ENCODE measurements at places on chromosomes 11 and 22. TPM values are rescaled to one million over a fixed set of nuclear protein-coding genes. Genes with fewer than 3 reads are reported as not detected.

Gene ISX
- not detected for polyA plus RNA-seq

Gene KCNJ11
- polyA plus RNA-seq = 1.7 TPM

Gene RHOG
- 37.1 TPM for polyA plus RNA-seq

Gene OR4D5
- polyA plus RNA-seq = not detected

GRCh38 chr11:67158221-67158620, 39.2 kb downstream of the KDM2A start:
- no peak for DNase-seq

DNA sequence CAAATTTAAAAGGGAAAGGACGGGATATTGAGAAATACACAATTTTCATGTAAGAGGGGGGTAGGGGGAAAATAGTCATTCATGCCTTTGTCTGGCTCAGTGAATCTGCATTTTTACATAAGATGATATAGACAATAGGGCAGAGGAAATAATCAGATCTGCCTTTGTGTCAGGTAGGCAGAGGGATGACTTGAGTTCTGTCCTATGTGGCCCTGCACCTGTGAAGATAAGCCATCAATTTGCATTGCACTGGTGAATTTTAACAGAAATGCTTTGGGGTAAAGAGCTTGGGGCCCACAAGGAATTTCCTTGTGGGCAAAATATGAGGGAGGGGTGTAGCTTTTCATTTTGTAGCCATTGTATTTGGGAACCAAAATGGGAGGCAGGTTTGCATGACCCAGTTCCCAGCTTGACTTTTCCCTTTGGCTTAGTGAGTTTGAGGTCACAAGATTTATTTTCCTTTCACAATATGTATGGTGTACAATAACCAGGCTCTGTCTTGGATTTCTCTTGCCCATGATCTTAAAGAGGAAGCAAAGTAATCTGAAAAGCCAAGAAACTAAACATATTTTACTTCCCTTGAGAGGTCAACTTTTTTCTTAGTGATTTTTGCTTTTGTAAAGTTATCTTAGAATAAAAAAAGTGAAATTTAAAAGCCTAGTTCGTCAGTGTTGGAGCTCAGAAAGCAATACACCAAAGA, 77.7 kb upstream of the SORL1 start:
- DNase-seq = no peak

DNA sequence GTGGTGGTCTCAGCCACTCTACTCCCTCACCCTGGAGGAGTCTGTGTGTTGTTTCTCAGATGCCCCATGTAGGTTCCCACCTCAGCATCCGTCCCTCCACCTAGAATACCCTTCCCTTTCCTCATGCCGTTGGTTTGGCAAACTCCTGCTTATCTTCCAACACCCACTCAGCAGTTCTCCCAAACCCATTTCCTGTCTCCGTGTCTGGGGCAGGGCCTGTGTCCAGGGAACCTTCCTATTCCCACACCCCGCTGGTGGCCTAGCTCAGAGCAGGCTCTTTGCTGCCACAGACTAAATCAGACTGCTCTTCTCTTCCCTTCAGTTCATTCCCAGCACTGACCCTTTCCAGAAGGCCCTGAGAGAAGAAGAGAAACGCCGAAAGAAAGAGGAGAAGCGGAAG, 7.5 kb upstream of the SREBF2 start:
- no peak for DNase-seq

DNA sequence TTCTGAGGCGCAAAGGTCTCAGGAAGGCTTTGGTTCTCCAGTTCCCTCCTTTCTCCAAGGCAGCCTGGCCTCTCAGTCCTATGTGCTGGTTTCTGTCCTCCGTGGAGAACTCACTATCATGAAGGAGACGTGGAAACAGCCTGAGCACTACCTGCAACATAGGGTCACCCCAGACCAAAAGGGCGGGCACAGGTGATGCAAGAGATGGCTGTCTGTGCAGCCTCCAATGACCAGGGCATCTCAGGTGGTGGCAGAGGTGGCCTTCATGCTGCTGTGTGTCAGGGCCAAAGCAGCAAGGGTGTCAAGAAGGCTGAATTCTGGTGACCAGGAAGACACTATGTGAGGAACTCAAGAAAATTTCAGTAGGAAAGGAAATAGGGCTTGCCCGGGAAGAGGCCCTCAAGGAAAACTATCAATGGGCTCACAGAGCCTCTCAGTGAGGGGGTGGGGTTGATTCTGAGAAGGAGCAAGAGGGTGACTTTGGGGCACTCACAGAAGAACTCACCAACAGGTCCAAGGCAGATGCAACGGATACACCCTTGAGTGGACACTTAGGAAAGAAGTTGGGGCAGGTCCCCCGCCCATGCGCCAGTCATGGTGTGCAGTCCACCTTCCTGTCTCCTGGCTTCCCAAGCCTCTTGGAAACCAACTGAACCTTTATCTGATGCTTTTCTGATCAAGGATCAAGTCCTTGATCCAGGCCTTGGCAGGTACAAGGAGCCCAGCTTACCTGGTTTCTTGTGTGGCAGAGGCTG, 212.3 kb upstream of the B3GAT1 start:
- no peak for DNase-seq

GRCh38 chr11:119189393-119189792, 4.1 kb downstream of the NHERF4 start:
- no peak for DNase-seq

DNA sequence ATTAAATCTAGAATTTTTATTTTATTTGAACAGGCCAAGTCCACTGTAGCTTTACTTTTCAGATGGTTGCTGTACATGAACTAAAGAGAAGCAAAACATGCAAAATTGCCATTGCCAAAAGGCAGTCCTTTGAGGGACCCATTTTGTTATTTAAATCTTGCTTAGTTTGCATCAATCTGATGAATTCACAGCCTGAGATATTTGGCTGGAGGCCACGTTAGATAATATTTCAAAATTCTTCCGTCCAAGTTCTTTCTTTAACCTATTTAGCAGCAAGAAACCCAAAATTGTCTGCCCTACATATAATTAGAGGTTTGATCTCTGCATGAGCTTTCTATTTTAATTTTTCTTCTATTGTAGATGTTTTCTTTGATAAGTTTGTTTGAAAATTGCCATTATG, 1706.9 kb upstream of the RAG2 start:
- no peak for DNase-seq

GRCh38 chr22:49510718-49511117, 317.0 kb downstream of the BRD1 start:
- DNase-seq = no peak

GRCh38 chr22:29200901-29201300, 4.8 kb upstream of the EMID1 start:
- DNase-seq = no peak
